Thoracic aorta (tissue), 2 donors: ENCODE measurements at places on chromosomes 7 and 10. TPM values are rescaled to one million over a fixed set of nuclear protein-coding genes. Genes with fewer than 3 reads are reported as not detected.

DNA sequence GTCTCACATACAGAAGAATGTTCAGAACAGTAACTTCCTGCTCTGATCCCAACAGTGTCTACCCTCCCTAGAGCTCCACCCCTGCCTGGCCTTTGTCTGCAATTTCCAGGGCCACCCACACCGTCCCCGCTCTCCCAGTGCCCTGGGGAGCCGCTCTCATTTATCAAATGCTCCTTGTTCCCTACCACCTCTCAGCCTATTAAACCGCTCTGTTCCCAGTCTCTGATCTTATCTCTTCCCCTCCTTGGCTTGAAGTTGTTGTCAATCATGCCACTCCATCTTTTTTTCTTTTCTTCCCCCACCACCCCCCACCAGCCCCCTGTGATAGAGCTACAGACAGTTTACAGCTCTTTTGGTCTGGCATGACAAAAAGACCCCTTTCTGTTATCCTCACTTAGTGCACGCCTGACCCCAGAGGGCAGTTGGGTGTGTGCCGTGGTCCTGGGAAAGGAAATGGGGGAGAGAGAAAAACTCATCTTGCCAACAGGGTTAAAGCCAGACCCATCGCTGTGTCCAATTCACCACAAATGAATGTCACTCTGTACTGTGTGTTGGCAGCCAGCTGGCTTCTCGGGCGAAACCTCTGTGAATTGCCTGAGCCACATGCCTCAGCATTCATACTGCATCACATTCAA is 28.8 kb upstream of the HECTD2 start:
- no peak for DNase-seq

DNA sequence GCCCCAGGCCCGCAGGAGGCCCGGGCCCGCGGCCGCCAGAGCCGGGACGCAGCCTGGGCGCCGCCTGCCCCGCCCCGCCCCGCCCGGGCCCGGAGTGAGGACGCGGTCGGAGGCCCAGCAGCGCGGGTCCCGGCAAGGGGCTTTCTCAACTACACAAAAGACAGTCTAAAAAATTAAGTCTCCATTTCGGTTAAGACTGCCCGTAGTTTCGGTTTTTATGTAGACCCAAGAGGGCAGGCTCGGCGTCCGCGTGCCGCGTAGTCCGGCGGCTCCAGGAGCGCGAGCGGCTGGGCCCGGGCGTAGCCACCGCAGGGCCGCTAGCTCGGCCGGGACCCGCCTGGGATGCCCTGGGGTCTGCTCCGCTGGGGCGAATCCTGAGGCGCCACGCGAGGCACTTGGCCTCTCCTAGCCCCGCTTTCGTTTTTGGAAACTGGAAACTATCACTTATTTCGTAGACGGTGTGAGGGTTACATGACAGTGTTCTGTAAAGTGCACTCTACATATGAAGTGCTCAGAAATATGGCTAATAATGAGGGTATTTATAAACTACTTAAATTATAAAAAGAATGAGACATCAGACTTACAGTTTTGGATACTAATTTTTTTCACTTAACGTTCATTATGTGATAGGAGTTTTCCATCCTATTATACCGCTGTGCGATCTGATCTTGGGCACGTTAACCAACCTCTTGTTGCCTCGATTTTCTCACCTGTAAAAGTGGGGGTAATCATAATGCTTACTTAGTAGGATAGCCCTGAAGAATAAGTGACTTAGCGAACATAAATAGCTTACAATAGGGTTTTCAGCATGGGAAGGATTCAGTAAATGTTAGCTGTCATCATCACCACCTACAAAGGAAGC is 573 bp downstream of the BLVRA start:
- DNase-seq: no peak

DNA sequence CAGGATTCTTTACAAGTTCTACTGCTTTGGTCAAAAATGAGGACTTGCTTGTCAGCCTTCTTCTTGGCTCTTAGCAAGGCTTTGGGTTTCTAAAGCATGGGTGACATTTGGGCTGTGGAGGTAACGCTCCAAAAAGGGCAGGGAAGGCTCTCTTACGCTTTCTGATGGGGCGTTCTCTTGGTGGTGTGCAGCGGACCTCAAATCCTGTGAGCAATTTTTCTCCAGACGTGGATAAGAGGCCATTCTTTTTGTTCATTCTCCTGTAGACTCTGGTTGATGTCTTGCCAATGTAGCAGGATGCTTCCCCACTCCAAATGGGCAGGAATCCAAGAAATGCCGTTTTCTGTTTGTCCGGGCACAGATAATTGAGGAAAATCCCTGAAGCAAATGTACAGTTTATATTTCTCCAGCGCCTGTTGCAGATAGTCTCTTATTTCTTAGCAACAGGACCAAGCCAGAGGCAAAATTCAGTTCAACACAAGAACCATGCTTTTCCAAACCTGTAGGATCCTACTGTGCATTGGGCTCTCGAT is 138.4 kb upstream of the NFE2L3 start:
- no peak for DNase-seq

GRCh38 chr10:80144067-80144695 is 11.7 kb downstream of the PLAC9 start:
- no peak for DNase-seq

DNA sequence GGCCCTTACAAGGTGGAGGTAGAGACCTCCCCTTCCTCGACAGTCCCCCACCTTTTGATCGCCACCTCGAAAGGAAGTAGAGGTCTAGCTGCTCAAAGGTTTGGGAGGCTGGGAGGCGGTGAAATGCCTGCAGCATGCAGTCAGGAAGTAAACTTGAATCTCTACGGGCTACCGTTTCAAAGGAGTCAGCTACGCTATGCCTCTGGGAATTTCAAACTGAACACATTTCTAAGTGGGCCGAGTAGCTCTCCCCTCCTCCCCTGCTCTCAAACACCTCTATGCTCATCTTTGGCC is 68.0 kb downstream of the CXCL12 start:
- DNase-seq: no peak

DNA sequence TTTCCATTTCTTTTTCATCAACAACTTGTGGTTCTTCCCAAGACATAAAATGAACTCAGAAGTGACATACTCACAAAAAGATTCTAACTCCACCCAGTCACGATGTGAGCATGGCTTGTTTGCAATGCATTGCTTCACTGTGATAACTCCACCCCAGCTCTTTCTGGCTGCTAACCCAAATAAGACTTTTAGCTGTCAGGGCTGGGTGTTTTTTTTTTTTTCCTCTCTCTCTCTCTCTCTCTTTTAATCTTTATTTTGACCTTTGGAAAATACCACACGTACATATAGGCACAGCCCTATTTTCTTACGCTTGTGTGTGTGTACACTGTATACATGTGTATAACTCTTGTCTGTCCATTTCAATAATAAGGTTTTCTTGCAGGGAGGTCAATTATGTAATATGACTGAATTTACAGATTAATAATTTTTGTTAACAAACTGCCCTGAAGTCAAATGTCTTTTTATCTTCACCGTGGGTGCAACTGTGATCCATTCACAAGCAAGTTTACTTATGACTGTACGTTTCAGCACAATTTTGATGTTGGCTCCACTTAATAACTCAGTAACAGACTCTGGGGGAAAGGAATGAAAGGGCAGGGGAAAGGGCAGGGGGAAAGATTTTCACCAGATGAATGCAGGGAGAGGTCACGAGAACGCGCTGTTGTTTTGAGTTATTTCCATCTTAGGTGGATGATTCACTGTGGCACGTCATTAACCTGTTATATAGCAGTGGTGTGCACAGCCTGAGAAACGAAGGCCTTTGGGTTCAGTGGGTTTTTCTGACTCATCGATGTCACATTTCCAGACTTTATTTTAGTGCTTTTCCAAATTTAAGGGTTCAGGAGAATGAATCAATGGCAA is 49.1 kb downstream of the APBB1IP start:
- no peak for DNase-seq

Gene ADO
- total RNA-seq: 15.8 TPM

Gene CLRN3
- total RNA-seq: not detected

DNA sequence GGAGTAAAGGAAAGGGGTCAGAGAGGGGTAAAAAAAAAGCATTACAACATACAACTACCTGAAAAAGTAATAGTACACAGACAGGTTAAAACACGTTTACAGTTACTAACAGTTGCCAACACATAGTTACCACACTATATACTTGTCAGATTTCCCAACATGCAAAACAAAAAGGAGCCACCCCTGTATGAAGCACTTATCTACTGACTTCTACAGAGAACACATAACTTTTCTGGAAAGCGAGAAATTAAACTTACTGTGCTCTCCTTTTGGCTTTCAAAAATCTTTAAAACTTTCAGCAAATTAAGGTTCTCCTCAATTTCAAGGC is 2.1 kb downstream of the ABI1 start:
- no peak for DNase-seq

DNA sequence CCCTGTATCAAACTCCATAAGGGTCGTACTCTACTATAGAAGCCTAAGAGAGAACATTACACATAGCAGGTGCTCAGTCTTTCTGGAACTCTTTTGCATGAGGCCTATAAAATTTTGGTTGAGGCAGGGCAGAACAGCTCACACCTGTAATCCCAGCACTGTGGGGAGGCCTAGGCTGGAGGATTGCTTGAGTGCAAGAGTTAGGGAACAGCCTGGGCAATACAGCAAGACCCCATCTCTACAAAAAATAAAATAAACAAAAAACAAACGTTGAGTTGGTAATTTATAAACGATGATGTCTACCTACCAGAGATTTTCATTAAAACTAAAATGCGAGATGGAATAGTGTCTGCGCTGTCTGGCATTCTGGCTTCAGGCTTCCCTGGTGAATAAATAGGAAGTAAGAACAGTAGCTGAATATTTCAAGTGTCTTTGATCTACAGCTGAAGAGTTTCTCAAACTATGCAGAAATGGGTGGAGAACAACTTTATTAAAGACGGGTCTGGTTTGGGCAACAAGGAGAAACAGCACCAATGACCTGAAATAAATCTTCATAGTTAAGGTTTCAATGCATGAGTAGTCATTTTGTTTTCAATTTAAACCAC is 774 bp downstream of the PON2 start:
- no peak for DNase-seq
